Activated T-helper 1 cell treated with anti-CD3 and anti-CD28 coated beads, Interleukin-12 subunit alpha, Interleukin-12 subunit beta, Interleukin-2, Interleukin-4 antibody, amounts not matched to agents 30 ng/mL and 10 ng/mL and 1 ng/mL, durations not matched to agents 14 hours and 24 hours and 36 hours (primary cell): ENCODE measurements at places on chromosomes 6 and 20.

- DNase-seq: no peak
These were observed 21.0 kb upstream of the FYN start for GRCh38 chr6:111894272-111894671.

DNA sequence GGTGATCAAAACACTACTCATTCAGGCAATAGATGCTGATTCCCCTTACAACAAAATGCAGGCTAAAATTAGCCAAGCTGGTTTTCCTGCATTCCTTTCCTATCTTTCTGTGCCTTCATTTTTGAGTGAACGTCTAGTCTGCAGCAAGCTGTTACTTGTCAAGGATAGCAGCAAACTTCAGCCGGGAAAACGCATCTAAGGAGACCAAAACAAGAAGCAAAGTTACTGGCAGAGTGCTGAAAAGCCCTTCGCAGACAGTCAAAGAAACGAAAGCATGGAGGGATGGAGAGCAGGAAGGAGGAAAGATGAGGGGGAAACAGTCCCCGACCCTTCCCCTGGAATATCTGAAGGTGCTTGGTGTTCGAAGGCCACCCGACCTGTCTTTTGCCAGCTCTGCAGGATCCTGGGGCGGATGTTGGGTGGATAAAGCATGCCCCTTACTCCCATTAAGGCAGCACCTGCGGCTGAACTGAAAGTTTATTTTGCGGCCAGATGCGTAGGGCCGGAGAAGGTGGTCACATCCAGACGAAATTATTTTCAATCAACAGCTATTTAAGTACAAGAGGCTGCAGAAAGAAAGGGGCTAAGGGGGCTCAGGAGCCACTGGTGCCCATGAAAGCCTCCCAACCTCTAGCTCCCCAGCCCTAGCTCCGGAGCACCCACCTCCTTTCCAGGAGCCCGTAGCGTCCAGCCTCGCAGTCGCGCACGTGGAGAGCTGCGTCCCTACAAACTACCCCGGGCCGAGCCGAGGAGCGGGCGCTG lies 538 bp downstream of the FERMT1 start:
- DNase-seq: no peak

GRCh38 chr6:139230391-139230840 lies 61.4 kb downstream of the TXLNB start:
- no peak for DNase-seq

- no peak for DNase-seq
These were observed 24.2 kb downstream of the MANBAL start for GRCh38 chr20:37313546-37314091.

- DNase-seq: no peak
These were observed 15.6 kb upstream of the BICRAL start for GRCh38 chr6:42766163-42766670.

GRCh38 chr6:136696238-136696637 lies 96.0 kb downstream of the MAP3K5 start:
- DNase-seq: no peak

- DNase-seq: no peak
These were observed 14.7 kb upstream of the LAMA4 start for GRCh38 chr6:112269114-112269513.

DNA sequence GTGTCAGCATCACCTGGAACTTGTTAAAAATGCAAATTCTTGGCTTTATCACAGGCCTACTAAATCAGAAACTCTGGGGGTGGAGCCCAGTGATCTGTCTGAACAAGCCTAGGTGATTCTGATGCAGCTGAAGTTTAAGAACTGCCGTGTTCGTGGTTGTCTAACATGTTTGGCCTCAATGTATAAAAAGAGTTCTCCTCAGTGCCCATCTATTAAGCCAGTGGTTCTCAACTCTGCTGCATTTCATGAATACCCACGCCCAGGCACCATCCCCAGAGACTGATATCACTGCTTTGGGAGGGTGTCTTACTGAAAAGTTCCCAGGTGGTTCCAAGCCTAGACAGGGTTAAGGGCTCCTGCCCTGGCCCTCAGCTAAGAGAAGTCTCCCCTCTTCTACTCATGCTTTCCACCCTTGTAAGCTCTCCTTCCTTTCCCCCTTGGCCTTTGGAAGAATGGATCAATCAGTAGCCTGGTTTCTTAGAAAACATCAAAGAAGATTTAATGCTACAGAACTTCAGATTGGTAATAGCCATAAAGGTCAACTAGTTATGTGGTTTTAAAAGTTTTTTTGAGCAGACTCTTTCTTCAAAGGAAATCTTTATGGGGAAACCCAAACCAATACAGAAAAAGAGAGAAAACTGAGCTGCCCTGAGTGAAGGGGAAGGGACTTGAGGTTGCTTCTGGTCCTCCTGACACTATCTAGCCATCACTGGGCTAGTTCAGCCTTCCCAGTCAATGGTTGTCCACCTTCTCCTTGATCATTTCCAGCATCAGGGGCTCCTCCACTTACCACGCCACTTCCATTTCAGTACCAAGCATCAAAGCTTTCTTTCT lies 38.9 kb upstream of the TNFAIP3 start:
- peak; percentile 32 for DNase-seq

DNA sequence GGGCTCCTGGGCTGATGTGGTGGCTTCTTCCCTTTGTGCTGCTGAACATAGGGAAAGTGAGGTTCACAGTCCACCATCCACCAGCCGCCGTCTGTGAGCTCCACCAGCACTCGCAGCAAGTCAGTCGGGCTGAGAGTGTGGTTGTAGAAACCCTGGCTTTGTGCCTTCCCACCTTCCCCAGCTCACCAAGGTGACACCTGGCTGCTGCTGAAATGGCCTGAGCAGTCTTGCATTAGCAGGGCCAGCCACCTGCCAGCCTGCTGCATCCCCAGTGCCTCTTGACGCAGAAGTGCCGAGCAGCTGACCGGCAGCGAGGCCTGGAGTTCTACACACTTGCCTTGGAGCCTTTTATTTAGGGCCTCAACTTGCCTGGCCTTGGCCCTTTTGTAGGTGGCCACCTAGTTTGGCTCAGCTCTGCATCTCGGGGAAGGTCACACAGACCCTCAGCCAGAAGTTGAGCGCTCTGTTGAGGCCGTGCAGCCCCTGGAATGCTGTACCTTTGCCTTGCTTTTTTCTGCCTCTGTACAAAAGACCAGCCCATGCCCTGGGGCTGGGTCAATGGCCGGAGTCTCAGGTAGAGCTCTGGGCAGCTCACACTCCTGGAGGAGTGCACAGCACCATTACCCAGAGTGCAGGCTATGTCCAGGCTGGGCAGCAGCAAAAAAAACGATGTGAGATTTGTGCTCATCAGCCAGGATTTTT lies 76.5 kb downstream of the PTPN1 start:
- DNase-seq: no peak

DNA sequence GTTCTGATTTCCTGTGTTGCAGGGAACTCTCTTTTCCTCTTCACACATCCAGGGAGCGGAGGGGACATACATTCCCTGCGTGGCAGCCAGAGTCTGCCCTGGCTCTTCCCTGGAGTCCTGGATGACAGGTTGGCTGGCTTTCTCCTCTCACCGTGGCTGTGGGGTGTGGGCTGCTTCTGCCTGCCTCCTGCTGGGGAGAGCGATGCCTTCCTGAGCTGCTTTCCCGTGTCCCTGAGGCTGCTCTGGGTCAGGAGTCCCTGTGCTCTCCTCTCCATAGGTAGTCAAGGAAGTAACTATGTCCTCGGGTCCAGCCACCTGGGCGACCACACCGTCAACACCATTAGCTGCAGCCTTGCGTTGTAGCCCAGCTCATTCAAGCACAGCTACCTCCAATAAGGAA lies 451.7 kb downstream of the QKI start:
- no peak for DNase-seq

DNA sequence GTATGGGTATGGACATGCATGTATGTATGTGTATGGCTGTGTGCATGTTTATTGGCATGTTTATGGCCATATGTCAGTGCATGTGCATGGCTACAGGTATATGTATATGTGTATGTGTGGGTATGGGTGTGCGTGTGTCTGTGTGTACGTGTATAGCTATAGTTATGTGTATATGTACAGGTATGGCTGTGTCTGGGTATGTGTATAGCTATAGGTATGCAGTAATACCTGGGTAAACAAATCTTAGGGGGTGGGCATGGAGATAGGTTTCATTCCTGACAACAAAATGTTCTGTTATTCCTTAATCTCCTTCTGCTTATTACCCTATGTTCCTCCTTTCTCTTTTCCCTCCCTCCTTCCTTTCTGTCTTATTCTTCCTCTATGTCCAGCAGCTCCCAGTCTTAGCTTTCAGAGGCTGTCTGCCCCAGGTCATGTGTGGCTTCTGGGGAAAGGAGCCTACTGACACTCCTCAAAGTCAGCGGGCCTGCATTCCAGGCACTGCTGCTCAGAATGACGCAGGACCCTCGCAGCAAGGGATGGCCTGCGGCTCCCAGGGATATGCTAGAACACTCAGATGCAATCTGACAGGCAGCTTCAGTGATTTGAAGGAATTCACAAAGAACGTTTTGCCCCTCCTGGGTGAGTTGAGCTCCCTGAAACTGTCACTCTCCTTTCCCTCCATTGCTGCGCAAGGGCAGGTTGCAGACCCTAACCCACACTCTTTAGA lies 139.3 kb upstream of the PHACTR1 start:
- no peak for DNase-seq

DNA sequence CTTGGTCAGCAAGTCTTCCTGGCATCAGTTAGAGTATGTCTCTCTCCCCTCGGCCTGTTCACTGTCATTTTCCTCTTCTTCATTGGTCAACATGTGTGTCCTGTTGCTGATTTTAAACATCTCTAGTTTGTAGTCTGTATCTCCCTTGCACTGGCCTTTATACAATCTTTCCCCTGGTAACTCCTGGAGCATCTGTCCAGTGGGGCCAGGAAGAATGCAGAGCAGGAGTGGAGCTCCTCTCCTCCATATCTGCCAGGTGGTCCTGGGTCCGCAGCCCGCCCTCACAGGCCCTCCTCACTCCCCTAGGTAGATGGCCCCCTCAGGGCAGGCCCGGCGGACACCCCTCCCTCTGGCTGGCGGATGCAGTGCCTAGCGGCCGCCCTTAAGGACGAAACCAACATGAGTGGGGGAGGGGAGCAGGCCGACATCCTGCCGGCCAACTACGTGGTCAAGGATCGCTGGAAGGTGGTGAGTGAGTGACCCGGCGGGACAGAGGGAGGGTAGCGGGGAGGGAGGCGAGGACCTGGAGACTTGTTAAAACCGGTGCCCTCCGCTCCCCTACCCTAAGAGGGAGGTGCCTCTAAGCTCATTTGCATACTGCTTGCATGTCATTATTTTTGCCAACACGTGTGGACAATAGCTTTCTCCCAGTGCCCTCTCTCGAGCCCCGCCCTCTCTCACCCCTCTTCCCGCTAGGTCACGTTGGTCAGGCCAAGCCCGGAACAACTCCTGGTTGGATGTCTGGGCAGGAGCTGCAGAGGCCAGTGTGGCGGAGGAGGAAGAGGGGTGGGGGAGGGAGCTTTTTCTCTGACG lies 3.2 kb downstream of the TTBK1 start:
- DNase-seq: no peak

GRCh38 chr6:46353528-46353927 lies 137.7 kb downstream of the RCAN2 start:
- DNase-seq: no peak

GRCh38 chr20:62745952-62746288 lies 37.3 kb downstream of the NTSR1 start:
- no peak for DNase-seq
